Stimulated activated CD4-positive, alpha-beta T cell treated with anti-CD3 and anti-CD28 coated beads, Interleukin-12 subunit alpha, Interleukin-12 subunit beta, amount 100 ng/mL, for 48 hours (primary cell): ENCODE measurements at places on chromosomes 16 and 17.

GRCh38 chr16:58684001-58684353 lies 593 bp downstream of the SLC38A7 start:
- no peak for DNase-seq

- no peak for DNase-seq
These were observed 8.1 kb downstream of the ZCCHC14 start for GRCh38 chr16:87484487-87485331.

GRCh38 chr17:36726199-36726598 lies 124.8 kb downstream of the MRM1 start:
- no peak for DNase-seq

GRCh38 chr16:85321509-85322271 lies 209.4 kb upstream of the CIBAR2 start:
- DNase-seq = no peak

GRCh38 chr16:11620243-11621003 lies 33.7 kb upstream of the LITAF start:
- DNase-seq = no peak

DNA sequence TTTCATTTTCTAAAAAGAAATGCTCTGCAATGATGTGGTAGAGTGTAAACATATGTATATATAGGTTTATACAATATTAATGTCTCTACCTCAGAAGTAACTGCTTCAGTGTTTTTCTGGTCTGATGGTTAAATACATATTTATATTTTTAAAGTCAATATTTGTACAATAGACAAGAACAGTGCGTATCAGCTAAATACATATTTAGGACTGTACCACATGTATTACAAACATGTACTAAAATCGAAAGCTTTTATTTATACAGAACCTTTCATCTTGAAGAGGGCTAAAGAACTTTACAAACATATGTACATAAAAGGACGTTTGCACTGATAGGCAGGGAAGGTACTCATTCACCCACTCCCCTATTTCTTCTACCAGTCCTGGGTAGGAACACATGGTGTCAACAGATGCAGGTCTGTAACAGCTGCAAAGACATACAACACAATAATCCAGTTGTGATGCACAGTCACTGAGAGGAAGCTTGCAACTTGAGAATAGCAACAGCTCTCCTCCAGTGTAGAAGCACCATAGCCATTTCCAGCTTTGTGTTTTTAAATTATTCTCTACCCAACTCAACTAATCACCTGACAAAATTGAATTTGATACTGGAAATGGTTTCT lies 206.9 kb upstream of the C17orf78 start:
- DNase-seq = no peak

DNA sequence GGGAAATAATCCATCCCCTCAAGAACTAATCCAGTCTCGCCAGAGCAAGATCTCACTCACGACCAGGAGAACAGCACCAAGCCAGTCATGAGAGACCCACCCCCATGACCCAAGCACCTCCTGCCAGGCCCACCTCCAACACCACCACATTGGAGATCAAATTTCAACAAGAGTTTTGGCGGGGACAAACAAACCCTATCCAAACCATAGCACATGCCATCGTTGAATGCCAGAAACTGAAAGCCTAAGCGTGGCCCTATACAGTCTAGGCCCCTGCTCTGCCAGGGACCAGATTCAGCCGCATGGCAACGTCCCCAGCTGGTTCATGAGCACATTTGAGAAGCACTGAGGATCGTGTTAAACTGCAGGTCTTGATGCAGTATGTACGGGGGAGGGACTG lies 57.3 kb downstream of the AXIN2 start:
- DNase-seq = no peak

DNA sequence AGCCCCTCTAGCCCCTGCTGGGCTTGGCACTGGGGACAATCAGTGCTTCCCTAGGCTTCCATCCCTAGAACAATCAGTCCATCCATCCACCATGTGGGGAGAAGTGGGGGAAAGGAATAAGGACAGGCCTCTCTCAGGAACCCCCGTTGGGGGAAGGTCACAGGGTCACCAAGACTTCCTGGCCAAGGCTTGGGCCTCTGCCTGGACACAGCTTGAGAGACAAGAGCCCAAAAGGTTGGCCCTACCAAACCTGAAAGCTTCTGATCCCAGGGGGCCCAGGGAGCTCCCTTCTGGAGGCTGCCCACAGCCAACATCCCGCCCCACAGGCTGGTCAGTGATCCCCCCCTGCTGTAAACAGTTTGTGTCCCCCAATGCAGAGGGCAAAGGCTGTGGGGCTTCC lies 16.2 kb upstream of the MTMR4 start:
- no peak for DNase-seq

DNA sequence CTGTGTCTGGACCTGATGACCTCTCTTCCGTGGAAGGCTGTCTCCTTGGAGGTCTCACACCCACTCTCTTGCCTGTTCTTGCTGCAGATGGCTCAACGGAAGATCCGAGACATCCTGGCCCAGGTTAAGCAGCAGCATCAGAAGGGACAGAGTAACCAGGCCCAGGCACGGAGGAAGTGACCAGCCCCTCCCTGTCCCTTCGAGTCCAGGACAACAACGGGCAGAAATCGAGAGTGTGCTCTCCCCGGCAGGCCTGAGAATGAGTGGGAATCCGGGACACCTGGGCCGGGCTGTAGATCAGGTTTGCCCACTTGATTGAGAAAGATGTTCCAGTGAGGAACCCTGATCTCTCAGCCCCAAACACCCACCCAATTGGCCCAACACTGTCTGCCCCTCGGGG lies 52.1 kb downstream of the IGF2BP1 start:
- DNase-seq = no peak
